ENCODE measurements at places on chromosomes 13 and 19.

- no peak for DNase-seq
Measured at GRCh38 chr19:17340871-17341357, 3.6 kb downstream of the GTPBP3 start.

- DNase-seq = peak; percentile 1
Measured at GRCh38 chr13:20378721-20379120, 146.6 kb upstream of the GJB6 start.

DNA sequence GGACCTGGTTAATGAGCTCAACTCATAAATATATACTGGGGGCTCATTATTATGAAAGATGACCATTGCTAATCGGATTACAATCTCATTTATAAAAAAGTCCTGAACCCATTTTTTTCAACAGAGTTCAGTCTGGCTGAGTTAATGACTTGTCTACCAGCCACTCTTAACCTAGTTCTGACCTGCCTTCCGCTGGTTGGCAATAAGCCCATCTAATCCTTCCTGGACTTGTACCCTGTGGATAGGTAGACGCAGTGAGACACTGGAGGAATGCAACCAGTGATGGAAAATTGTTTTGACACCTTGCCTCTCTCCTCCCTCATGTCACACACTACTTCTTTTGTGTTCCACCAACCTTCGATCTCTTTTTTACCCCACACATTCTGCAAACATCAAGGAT, 279.9 kb downstream of the FOXO1 start:
- DNase-seq = no peak

GRCh38 chr19:49073514-49074378, 1.2 kb upstream of the KCNA7 start:
- DNase-seq = no peak

GRCh38 chr13:102250448-102250847, 151.4 kb downstream of the FGF14 start:
- no peak for DNase-seq

- no peak for DNase-seq
Measured at GRCh38 chr13:98239162-98240076, 62.4 kb upstream of the RNF113B start.

GRCh38 chr19:32767951-32768679, 48.5 kb downstream of the TDRD12 start:
- DNase-seq = no peak

- DNase-seq = no peak
Measured at GRCh38 chr13:91189506-91189905, 158.0 kb upstream of the MIR17HG start.

DNA sequence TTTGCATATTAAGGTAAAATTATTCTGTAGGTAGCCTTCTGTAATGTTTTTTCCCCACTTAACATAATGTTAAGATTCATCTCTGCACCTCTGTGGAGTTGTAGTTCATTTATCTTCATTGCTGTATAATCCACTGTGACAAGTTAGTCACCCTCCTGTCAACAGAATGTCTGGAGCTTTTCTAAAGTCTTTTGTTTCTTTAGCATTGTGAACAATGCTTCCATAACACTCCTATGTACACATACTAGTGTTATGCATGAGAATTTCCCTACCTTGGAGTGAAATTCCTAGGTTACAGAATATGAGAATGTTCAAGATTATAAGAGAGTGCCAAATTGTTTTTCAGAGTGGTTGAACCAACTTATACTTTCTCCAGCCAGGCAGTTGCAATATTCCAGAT, 113.5 kb downstream of the COG6 start:
- no peak for DNase-seq

- no peak for DNase-seq
Measured at GRCh38 chr13:98792785-98793495, 40.5 kb upstream of the SLC15A1 start.
